NT2/D1 (cell line): ENCODE measurements at places on chromosomes 2 and 18.

DNA sequence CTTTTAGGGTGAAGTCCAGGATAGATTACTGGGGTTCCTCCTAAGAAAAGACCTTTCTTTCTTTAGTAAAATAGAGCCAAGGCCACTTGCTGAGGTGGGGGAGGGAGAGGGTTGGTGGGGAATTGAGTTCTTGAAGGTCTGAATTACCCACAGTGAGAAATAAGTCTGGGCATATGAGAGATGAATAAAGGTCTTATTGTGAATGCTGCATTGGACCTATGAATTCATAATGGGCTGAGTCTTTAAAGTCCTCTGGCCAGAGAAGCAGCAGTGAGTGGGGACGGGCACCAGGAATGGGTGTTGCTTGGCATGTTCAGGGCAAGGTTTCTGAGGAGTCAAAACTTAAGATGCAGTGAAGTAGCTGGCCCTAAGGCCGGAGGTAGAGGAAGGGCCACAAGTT lies 10.5 kb downstream of the MAPRE3 start:
- DNase-seq, result no peak

DNA sequence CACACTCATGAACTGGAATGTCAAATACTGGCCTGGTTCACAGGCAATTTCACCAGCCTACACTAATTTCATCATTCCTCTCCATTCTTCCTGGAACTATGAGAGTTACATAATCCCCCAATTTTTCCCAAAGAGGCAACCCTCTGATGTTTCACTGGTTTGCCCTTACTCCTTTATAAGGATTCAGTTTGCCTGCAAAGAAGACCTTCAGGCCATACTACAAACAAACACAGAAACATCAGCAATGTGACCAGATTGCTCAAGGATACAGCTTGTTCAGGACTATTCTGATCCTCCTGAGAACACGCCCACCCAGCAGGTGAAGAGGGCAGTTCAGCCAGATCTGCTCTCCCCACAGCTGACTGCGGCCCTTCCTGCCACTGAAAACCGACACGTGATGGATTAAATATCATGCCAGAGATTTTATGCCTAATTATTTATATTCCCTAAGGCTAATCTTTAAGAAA lies 215.5 kb downstream of the ETAA1 start:
- no peak for DNase-seq

- no peak for DNase-seq
Observed at GRCh38 chr2:102289129-102289528, 22.2 kb upstream of the IL1RL1 start.

GRCh38 chr2:124692707-124693106 lies 667.6 kb downstream of the CNTNAP5 start:
- DNase-seq, result no peak
